ENCODE measurements at places on chromosomes 1 and 21.
A peak's percentile ranks its signal among the peaks of the same experiment; 100 is the strongest.

DNA sequence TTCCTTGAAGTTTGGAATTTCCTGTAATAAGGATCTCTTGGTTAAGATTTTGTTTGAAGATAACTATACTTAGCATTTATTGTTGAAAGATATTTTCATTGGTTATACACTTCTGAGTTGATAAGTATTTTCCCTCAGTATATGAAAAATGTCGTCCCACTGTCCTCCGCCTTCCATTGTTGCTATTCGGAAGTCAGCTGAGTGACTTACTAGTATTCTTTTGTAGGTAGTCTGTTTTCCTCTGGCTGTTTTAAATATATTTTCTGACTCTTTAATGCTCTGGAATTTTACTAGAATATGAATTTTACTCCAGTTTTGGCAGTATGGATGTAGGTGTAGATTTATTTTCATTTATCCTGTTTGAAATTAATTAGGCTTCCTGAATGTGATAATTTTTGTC is 498.7 kb upstream of the NFIA start:
- DNase-seq, result no peak

DNA sequence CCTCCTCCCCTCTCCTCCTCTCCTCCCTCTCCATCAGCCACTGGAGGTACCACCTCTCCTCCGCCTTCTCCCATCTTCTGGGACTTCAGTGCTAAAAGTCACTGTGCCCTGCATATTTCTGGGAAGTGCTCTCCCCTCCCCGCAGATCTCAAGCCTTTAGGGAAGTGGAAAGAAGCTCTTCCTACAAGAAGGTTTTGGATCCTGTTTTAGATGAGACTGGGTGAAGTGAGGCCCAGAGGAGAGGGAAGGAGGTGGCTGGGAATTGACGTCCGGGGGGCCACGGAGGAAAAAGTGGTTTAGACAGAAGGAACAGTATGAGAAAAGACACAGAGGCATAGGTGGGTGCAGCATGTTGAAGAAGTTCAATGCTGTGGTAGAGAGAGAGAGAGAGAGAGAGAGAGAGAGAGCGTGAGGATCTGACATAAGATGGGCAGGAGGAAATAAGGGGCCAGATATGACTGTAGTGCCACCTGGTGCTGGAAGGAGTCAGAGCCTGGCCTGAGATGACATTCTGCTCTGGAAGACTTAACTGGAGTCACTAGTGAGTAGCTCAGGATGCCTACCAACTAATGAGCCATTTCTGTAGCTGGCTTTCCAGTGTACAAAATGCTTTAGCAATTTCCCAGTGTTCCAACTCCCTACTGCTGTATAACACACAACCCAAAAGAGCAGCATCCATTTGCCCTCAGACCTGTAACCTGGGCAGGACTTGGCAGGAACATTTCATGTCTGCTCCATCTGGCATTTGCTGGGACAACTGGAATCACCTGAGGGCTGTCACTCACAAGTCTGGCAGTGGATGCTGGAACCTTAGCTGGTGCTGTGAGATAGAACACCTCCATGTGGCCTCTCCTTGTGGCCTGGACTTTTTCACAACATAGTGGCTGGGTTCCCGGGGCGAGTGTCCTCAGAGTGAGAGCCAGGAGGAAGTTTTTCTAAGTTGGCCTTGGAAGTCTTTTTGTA is 16.6 kb upstream of the ZSCAN20 start:
- peak; percentile 51 for DNase-seq

GRCh38 chr1:21706151-21706835 is 37.1 kb upstream of the RAP1GAP start:
- DNase-seq, result peak; percentile 22

DNA sequence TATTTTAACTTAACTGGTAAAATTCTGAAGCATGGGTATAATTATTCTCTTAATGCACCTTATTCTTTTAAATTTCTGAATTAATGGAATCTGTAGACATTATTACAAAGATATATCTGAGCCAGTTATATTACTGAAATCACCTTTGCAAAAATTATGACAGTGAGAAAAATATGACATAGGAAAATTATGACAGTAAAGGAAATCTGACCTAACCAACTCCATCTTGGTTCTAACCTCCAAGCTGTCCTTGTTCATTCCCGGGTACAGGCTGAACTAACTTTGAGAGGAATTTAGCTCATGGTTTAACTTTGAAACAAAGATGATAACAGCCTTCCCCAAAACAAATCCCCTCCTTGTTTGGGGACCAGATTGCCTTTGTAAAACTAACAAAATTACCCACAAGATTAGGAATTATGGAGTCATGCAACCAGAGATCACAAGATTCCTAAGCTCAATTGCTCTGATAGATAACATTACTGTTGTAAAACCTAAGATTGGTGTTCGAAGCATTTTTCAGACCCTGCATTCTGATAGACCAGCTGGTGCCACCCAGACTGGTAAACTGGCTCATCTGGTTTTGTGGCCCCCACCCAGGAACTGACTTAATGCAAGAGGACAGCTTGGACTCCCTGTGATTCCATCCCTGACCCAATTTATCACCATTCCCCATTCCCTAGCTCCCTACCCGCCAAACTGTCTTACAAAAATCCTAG is 9.4 kb upstream of the CD55 start:
- DNase-seq, result no peak

- DNase-seq, result peak; percentile 77
Observed at GRCh38 chr1:12166834-12167492, at the start of gene TNFRSF1B. Gene TNFRSF1B (plus strand): TSS chr1:12166991. CDS start chr1:12167092, 101 bp downstream.

GRCh38 chr1:61028136-61028535 is 54.2 kb upstream of the NFIA start:
- DNase-seq, result no peak

- DNase-seq, result no peak
Observed at GRCh38 chr1:81873946-81874345, 73.2 kb downstream of the ADGRL2 start.

DNA sequence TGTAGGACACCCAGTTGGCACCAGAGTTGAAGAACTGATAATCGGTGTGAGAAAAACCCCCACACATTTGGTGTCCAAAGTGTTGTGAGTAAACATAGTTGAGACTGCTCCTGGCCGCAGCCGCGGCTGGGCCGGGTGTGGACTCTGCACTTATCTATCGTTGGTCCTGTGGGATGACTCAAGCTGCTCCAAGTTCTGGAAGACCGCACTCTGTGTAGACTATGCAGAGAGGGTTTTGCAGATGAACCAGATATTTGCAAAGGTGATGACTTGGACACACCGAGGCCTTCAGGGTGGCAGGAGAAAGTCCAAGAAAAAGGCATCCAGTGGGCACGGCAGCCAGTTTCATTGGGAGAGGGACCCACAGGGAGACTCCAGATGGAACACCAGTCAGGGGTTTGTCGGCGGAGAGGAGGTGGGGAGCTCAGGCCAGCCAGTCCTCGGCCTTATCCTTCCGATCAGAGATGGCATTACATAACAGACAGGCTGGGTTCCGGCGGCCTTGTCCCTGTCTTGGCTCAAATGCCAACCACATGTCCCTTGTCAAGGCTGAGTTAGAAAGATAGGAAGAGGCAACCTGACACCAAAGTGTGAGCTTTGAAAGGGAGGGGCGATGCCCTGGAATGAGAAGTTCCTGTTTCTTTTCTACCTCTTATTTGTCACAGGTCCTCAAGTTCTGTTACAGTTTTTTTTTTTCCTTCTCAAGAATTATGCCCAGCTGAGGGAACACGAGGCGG is 21.1 kb downstream of the C2CD2 start:
- no peak for DNase-seq

DNA sequence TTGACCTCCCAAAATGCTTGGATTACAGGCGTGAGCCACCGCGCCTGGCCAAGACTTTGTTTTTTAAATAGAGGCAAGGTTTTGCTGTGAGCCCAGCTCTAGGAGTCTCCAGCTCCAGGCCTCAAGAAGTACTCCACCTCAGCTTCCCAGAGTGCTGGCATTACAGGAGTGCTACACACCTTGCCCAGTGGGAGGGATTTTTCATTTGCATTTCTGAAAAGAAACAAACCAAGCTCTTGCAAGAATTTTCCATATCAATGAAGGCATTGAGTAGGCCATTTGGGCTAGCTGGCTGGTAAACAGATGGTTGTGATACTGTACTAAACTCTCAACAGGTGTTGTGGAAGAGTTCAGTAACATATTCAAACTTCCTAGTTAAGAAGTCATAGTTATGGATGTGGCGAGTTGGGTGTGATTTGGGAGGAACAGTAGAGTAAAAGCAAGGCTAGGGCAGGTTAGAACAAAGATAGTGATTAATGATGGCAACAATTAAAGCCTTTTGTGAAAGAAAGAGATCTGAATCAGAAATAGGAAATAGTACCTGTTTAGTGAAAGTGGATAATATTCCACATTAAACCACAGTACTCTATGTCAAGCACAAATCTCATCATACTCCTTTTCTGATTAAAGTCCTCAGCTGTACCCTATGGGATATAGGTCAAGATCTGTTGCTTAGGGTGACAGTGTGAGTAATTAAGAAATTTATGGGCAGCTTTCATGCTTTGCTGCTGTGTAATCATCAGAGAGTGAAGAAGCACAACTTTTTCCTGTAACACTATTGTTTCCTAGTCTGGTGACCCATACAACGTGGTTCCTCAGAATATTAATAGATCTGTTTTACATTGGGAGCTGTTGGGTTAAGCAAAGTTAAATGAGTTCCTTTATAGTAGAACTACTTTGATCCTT is 10.7 kb downstream of the AKIRIN1 start:
- no peak for DNase-seq

DNA sequence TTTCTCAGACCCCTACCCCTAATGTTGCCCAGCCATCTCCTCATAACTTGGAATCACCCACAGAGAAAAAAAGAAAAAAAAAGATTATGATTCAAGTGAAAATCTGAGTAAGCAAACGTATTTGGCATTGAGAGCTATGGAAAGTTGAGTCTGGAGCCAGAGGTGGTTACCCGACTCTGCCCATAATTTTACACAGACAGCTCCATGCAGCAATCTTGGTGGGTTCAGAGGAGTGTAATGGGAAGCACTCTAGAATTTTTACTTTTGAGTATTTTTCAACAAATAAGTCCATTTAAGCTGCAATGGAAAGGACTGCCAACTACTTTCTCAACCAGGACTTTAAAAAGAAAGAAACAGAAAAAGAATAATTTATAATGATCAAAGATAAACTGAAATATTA is 62.7 kb downstream of the ZC3H11B start:
- DNase-seq, result no peak

DNA sequence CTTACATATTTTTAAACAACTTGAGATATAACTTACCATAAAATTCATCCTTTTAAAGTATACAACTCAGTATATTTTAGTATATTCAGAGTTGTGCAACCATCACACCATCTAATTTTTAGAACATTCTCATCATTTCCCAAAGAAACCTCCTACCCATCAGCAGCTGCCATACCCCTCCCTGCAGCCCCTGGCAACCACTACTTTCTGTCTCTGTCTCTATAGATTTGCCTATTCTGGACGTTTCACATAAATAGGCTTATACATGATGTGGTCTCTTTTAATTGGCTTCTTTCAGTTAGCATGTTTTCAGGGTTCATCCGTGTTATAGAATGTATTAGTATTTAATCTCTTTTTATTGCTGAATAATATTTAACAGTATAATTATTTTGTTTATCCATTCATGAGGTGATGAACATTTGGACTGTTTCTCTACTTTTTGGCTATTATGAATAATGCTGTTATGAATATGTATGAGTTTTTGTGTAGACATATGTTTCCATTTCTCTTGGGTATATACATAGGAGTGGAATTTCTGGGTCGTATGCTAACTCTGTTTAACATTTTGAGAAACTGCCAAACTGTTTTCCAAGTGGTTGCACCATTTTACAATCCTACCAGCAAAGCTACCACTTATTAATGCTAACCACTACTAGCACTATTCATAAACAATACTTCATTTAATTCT is 29.5 kb downstream of the WDR26 start:
- no peak for DNase-seq

- no peak for DNase-seq
Observed at GRCh38 chr21:38930853-38931252, 125.1 kb downstream of the ETS2 start.

- DNase-seq, result no peak
Observed at GRCh38 chr1:236144446-236145150, 2.3 kb downstream of the GPR137B start.

DNA sequence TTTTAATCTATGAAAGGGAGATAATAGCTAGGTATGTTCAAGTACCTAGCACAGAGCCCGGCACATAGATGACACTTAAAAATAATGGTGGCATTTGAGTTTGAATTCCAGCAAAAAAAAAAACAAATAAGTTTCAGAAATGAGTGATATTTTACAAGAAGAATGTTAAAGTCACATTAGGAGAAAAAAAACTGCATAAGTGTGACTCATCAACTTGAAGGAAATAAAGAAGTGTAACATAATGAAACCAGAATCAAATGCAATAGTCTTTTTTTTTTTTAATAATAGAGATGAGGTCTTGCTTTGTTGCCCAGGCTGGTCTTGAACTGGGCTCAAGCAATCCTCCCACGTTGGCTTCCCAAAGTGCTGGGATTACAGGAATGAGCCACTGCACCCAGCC is 17.1 kb downstream of the DNASE2B start:
- no peak for DNase-seq

- DNase-seq, result no peak
Observed at GRCh38 chr1:235938709-235939479, 72.2 kb upstream of the LYST start.

- no peak for DNase-seq
Observed at GRCh38 chr1:92832537-92833114, 786 bp downstream of the RPL5 start.

DNA sequence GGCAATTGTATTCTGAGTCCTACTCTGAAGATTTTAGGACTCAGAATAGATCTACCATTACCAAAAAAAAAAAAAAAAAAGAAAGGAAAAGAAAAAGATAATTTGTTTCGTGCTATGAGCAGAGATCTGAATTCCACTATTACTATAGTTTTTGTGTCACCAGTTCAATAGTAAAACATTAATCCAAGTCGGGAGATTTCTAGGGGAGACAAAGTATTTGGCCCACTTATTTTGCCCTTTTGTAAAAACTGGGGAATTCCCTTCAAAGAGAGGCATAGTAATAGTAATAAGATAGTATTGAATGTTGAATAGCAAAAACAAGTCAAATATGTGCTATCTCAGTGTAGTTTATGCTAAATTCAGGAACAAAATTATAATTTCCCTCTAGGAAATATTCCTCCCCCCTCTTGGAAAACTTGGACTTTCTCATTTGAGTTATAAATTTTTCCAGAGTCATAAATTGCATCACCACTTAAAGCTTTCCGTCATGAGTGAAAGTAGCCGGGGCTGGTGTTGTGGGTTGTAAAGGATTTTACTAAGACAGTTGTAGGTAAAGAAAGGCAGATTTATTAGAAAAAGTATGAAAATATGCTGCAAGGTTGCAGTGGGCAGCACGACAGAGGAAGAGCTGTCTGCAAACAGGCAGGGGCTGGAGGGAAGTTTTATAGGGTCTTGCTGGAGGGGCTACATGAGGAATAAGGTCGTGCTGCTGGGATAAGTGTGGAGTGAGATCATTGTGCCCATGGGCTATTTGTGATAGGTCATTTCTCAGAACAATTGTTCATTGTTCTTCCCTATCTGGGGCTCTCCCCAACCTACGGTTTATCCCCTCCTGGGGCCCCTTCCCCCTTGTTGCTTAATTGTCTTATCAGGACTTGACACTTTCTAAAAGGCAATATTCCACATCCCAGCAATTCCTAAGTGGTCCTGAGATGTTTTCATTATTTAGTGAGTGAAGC is 1009.9 kb downstream of the PLA2G4A start:
- DNase-seq, result no peak
